WTC11 (cell line): ENCODE measurements at places on chromosomes 11 and 22. TPM values are rescaled to one million over a fixed set of nuclear protein-coding genes. Genes with fewer than 3 reads are reported as not detected.
A peak's percentile ranks its signal among the peaks of the same experiment; 100 is the strongest.

GRCh38 chr11:69362315-69362714, 68.4 kb downstream of the MYEOV start:
- H3K27me3 ChIP-seq: no peaks in the 10 kb centered on the region
- DNase-seq: no peak
- peaks cover 5% of the 10 kb centered on the region; the same call in 1 of the 2 replicates for H3K4me1 ChIP-seq
- 0 out of 2 replicates have a peak, but pooled peaks cover 4% of the 10 kb centered on the region for H3K36me3 ChIP-seq
- no peak overlapping the region for H3K4me3 ChIP-seq

GRCh38 chr11:2883979-2884815, 1.4 kb downstream of the CDKN1C start:
- peaks cover 81% of the 10 kb centered on the region for H3K27me3 ChIP-seq
- DNase-seq: no peak
- H3K4me3 ChIP-seq: peak overlapping the region; percentile 58
- no peak overlapping the region for H3K27ac ChIP-seq
- 0 out of 2 replicates have a peak, but pooled peaks cover 4% of the 10 kb centered on the region for H3K36me3 ChIP-seq
- H3K4me1 ChIP-seq: peaks cover 26% of the 10 kb centered on the region

DNA sequence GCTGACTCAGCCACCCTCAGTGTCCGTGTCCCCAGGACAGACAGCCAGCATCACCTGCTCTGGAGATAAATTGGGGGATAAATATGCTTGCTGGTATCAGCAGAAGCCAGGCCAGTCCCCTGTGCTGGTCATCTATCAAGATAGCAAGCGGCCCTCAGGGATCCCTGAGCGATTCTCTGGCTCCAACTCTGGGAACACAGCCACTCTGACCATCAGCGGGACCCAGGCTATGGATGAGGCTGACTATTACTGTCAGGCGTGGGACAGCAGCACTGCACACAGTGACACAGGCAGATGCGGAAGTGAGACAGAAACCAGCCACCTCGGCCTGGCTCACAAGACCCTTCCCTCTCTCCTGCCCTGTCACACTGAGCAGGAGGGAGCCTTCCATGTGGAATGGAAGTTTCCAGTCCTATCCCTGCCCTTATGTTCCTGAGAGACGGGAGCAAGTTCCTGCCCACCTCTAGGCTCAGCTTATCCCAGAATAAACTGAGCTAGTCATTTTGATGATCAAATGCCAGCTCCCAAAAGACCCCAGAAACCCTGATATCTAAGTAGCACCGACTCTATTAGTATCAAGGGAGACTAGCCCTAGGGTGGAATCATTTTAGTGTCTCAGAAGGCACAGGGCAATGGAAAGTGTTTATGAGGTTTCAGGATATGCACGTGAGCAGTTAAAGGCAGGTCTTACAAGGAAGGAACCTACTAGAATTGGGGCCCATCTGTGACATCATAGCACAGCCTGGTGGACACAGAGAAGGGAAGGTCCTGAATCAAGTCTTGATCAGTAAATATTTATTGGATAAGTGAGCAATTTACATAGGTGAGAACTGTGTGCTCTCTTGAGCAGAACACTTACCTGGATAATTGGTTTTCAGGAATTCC, 6.3 kb upstream of the IGLL5 start:
- H3K36me3 ChIP-seq: no peaks in the 10 kb centered on the region
- H3K4me3 ChIP-seq: no peak overlapping the region

DNA sequence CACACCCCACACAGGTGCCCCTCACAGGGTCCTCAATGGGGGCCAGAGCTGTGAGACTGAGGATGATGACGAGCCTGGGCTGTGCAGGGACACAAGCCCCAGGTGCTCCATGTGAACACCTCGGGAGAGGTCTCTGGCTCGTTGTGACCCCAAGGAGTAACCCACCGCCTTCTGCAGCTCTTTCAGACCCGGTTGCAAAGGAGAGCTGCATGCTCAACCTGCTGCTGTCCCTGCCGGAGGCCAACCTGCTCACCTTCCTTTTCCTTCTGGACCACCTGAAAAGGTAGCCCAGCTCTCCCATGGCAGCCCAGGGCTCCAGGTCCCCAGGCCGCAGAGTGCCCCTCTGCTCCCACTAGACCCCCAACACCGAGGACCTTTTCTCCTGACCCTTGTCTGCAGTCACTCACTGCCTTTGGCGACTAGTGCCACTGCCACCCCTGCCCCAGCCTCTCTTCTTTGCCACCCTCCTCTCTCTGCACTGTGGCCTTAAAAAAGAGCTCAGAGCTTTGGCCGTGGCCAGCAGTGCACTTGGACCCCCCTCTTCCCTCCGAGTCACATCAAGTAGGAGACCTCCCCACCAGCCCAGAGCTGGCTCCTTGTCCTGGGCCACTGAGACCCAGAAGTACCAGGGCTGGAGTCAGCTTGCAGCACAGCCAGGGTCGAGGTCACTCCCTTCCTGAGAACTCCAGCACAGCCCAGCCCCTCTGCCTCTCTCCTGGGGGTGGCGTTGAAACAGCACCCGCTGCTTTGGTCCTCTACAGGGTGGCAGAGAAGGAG, 133.7 kb downstream of the BCR start:
- H3K27me3 ChIP-seq: no peaks in the 10 kb centered on the region
- peaks cover 13% of the 10 kb centered on the region for H3K36me3 ChIP-seq
- H3K4me3 ChIP-seq: no peak overlapping the region
- peak overlapping the region; percentile 29; the same call in 1 of the 2 replicates for H3K27ac ChIP-seq

GRCh38 chr22:33903012-33903411, 17.3 kb downstream of the LARGE1 start:
- no peak for DNase-seq
- H3K27ac ChIP-seq: no peak overlapping the region
- H3K4me3 ChIP-seq: no peak overlapping the region
- H3K27me3 ChIP-seq: no peaks in the 10 kb centered on the region

DNA sequence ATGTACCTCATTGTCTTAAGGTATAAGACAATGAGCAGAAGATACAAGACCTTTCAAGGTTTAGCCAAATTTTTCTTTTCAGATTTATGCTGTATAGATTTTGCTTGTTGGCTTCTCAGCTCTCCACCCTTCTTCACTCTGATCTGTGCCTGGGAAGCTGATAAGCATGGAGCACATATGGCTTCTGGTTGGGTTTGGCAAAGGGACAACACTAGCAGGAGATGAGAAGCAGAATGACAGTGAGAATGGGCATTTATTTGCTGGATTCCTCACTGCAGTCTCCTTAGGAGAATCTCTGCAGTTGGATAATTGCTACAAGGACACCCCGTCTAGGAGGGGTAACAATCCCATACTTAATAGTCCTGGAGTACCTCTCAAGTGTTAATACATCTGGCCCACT, 474.8 kb upstream of the CCDC90B start:
- DNase-seq: no peak
- no peak overlapping the region for H3K4me3 ChIP-seq
- peaks cover 12% of the 10 kb centered on the region for H3K4me1 ChIP-seq
- H3K27me3 ChIP-seq: peaks cover 48% of the 10 kb centered on the region
- H3K36me3 ChIP-seq: no peaks in the 10 kb centered on the region
- H3K27ac ChIP-seq: no peak overlapping the region

GRCh38 chr11:129946256-129946655, 50.9 kb upstream of the NFRKB start:
- peak overlapping the region; percentile 94 for H3K27ac ChIP-seq
- no peaks in the 10 kb centered on the region for H3K27me3 ChIP-seq
- no peak overlapping the region for H3K4me3 ChIP-seq
- H3K36me3 ChIP-seq: peaks cover 30% of the 10 kb centered on the region
- DNase-seq: no peak

- H3K4me3 ChIP-seq: no peak overlapping the region
- DNase-seq: no peak
- no peak overlapping the region for H3K27ac ChIP-seq
These were observed 43.0 kb downstream of the LMO2 start for GRCh38 chr11:33848717-33849390.

OR5D18 gene
- not detected in 3 replicates for total RNA-seq
